Upper lobe of right lung (tissue), 1 donor: ENCODE measurements at places on chromosomes 5 and 9. TPM values are rescaled to one million over a fixed set of nuclear protein-coding genes. Genes with fewer than 3 reads are reported as not detected.

GRCh38 chr9:99178912-99179872, 42.5 kb downstream of the ALG2 start:
- no peaks in the 10 kb centered on the region for H3K36me3 ChIP-seq
- H3K27me3 ChIP-seq: no peaks in the 10 kb centered on the region
- H3K4me3 ChIP-seq: no peak overlapping the region

DNA sequence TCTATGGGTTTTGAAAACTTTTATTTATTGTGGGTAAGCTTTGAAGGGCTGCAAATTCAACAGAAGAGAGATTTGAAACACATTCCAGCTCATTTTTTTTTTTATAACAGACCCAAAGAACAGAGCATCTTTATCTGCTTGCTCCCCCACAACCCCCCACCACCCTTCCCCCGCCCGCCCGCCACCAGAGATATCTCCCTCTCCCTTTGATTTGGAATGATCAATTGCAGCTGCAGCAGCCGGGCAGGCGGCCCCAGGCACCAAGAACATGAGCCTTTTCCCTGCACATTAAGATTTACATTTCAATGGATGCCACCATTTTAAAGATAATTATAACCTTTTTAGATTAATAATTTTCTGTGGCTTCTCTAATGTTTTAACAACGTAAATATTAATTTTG, 510.9 kb downstream of the ZNF608 start:
- no peak overlapping the region for H3K27ac ChIP-seq
- H3K4me3 ChIP-seq: no peak overlapping the region
- H3K27me3 ChIP-seq: no peaks in the 10 kb centered on the region
- H3K4me1 ChIP-seq: no peaks in the 10 kb centered on the region

- peaks cover 13% of the 10 kb centered on the region for H3K36me3 ChIP-seq
- no peak overlapping the region for H3K27ac ChIP-seq
- H3K27me3 ChIP-seq: no peaks in the 10 kb centered on the region
- peaks cover 46% of the 10 kb centered on the region for H3K4me1 ChIP-seq
- DNase-seq: peak; percentile 63
- H3K4me3 ChIP-seq: no peak overlapping the region
Measured at GRCh38 chr9:37969130-37969529, 65.2 kb upstream of the SLC25A51 start.

DNA sequence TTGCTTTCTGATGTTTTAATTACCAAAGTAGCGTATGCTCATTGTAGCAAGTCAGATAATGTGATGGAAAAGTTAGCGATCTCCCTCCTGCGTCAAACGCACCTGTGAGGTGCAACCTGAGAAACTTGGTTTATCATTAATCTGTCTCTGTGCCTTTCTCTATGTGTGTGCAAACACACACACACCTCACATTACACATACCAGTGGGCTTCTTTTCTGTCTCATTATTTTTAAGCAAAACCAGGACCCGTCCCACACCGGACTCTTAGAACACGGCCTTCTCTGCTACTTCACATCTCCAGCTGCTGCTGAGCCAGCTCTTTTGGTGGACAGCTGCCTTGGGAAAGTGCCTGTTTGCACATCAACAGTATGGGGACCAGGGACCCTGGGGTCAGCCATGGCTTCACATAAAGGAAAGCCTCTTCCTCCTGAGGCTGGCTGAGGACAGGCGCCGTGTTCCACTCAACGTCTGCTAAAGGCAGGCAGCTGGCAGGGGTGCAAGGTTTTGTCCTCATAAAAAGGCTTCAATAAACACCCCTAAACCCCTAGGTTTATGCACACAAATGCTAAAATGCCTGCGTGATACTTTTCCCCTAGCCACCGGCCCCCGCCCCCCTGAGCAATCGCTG, 44.2 kb downstream of the MRPL36 start:
- peak; percentile 37 for DNase-seq
- H3K4me1 ChIP-seq: no peaks in the 10 kb centered on the region
- peaks cover 3% of the 10 kb centered on the region for H3K27me3 ChIP-seq
- no peaks in the 10 kb centered on the region for H3K36me3 ChIP-seq
- H3K27ac ChIP-seq: no peak overlapping the region

- no peak overlapping the region for H3K27ac ChIP-seq
- no peaks in the 10 kb centered on the region for H3K4me1 ChIP-seq
- no peaks in the 10 kb centered on the region for H3K36me3 ChIP-seq
- DNase-seq: no peak
- H3K4me3 ChIP-seq: no peak overlapping the region
Measured at GRCh38 chr9:116749772-116750171, 62.7 kb downstream of the TRIM32 start.

DNA sequence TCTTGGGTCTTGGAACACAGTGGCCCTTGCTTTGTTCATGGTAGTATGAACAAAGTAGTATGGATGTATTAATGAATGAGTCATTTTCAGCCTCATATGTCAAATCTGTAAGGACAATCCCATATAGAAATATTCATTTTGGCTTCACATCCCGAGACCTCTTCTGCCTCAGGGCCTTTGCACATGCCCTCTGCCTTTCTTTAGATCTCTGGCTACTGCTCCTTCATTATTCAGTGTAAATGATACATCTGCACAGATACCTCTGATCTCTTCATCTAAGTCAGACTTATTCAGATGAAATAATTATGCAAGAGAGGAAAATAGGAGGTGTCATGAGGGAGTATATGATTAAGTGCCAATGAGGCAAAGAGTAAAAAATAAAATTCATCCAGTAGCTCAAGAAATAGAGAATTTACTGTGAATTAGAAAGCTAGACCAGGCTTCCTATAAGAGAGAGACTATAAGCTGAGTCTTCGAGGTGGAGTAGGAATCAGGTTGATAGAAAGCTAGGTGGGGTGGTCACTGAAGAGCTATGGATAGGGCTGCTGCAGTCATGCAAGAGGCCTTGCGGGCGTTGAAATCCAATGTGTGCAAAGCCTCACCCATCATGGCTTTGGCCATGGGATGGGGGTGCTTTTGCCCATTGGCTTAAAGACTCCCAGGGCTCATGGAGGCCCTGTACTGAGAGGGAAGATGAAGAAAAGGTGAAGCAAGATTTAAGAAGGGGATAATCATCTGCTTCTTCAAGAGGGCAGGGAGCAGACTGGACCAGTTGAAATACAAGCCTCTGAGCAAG, 3.7 kb upstream of the TTLL11 start:
- no peak overlapping the region for H3K4me3 ChIP-seq
- H3K36me3 ChIP-seq: no peaks in the 10 kb centered on the region
- DNase-seq: no peak
- no peak overlapping the region for H3K27ac ChIP-seq
- no peaks in the 10 kb centered on the region for H3K27me3 ChIP-seq

DNA sequence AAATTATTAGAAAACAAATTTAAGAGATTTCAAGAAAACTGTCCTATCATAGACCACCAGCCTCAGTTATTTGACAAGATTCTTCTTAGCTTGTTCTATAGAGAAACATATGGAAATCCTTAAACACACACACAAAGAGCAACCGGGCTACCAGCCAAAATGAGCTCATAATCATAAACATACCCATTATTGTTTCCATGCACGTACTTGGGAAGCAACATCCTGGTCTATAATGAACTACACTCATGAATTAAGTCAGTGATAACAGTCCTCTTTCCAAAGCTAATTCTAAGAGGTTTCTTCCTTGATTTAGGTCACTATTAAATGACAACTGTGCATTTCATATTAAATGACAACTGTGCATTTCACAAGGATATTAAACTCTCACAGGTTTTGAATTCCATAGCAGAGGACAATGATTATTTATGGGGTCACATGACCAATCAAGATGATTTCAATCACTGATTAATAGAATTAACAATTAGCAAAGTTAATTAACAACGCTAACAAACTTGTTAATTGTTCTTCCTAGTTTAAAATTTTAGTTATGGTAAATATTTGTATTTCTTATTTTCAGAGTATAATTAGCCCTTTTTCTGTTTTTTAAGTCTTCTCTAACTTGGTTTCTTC, 77.0 kb downstream of the OXCT1 start:
- DNase-seq: no peak
- H3K36me3 ChIP-seq: no peaks in the 10 kb centered on the region
- H3K4me3 ChIP-seq: no peak overlapping the region
- H3K4me1 ChIP-seq: no peaks in the 10 kb centered on the region

GRCh38 chr5:66560371-66560770, 35.8 kb upstream of the MAST4 start:
- H3K4me3 ChIP-seq: no peak overlapping the region
- no peaks in the 10 kb centered on the region for H3K36me3 ChIP-seq
- no peak overlapping the region for H3K27ac ChIP-seq
- no peaks in the 10 kb centered on the region for H3K4me1 ChIP-seq

GRCh38 chr5:42806004-42806700, 5.5 kb downstream of the SELENOP start:
- H3K36me3 ChIP-seq: peaks cover 67% of the 10 kb centered on the region
- DNase-seq: no peak
- no peak overlapping the region for H3K27ac ChIP-seq
- H3K4me3 ChIP-seq: peak overlapping the region; percentile 64
- H3K4me1 ChIP-seq: peaks cover 12% of the 10 kb centered on the region

GRCh38 chr5:32520972-32521371, 64.4 kb upstream of the SUB1 start:
- no peaks in the 10 kb centered on the region for H3K27me3 ChIP-seq
- H3K4me1 ChIP-seq: no peaks in the 10 kb centered on the region
- DNase-seq: no peak
- no peak overlapping the region for H3K27ac ChIP-seq

C9 gene
- total RNA-seq: not detected

RNF224 gene
- total RNA-seq: 0.35 TPM

ARRDC3 gene
- total RNA-seq: 103 TPM
